ENCODE measurements at places on chromosomes 3 and 15.

GRCh38 chr15:99645543-99645935 lies 79.8 kb downstream of the MEF2A start:
- no peak for DNase-seq

DNA sequence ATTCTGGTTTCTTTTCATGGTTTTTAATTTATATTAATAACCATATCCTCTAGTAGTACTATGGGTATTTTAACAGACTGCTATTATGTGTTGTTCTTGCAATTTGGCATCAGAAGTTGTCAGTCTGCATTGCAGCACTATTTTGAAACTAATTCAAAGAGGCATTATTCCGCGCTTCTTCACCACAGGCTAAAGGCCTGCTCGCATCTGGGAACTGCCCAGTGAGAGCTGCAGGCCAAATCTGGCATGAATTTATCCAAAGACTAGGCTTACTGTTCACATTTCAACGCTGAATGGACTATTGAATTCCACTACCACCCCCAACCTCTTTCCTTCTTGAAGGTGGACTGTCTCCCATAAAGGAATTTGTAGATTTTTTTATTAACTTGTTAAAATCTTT lies 310.4 kb upstream of the NR2F2 start:
- DNase-seq, result no peak

- DNase-seq, result no peak
These were observed 874.1 kb downstream of the ZPLD1 start for GRCh38 chr3:103308921-103309320.

- no peak for DNase-seq
These were observed 72.9 kb upstream of the GALNT15 start for GRCh38 chr3:16101295-16102186.

GRCh38 chr15:70204652-70205051 lies 106.9 kb upstream of the TLE3 start:
- no peak for DNase-seq
